ENCODE measurements at places on chromosomes 2 and 18.

GRCh38 chr2:184215745-184216144 is 382.6 kb upstream of the ZNF804A start:
- no peak for DNase-seq

DNA sequence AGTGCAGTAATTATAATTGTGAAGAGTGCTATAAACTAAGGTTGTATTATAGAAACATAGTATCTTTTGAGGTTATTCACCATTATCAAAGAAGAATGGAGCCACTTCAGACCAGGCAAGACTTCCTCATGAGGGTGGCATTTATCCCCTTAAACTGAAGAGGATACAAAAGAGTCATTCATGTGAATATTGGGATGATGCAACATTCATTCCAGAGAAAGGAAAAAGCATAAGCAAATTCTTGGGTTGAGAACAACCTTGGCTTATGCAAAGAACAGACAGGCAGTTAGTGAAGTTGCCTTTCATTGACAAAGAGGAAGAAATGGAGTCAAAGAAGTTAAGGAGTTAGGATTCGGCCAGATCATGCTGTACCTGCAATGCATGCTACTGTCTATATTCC is 682.5 kb downstream of the MBD2 start:
- DNase-seq = no peak

DNA sequence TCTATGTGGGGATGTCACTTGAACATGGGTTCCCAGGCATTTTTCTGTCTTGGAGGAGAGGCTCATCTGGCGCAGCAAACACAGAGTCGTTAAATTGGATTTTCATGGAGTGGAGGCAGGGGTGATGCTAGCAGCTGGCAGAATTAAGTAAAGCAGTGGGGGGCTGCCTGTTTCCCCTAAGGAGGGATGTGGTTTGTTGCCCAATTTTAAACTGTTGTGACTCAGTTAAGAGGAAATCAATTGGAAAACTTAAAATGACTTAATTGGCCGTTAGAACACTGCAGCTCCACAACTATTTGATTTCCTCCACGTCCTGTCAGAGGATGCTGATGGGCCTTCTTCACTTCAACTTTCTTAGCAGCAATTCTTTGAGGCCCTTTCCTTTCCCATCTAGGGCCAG is 354.1 kb upstream of the ATP5MC3 start:
- DNase-seq = no peak

DNA sequence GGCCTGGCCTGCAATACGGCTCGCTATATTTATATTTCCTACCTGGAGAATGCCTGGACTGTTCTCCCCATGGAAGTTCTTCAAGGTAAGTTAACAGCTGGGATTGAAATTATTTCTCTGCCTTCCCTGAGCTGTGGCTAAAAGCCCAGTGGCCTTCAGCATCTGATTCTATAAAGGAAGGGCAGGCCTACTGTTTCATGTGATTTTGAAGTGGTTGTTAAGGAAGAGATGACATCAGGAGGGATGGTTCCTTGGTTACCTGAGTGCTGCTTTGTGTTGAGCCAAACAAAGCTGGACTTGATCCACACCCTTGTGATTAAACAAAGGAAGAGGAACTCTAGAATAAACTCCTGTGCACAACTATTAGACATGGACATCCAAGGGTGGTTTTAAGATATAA is 61.6 kb downstream of the MFSD6 start:
- no peak for DNase-seq

GRCh38 chr2:42879121-42879705 is 86.8 kb upstream of the HAAO start:
- no peak for DNase-seq

DNA sequence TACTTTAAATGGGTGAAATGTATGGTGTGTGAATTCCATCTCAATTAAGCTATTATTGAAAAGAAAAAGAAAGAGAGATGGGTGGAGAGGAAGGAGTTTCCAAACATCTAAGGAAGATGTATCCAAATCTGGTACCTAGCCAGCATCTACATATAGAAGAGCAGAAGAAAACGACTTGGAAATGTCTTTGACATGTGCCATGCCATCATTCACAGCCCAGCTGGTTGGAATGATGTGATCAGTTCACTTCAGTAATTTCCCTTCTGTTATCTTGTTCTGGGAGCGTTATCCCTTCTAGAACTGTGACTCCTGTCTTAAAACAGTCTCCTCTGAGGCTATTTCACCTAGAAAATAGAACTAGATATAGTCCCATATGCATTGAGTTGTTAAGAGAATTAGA is 312.8 kb upstream of the GYPC start:
- no peak for DNase-seq

DNA sequence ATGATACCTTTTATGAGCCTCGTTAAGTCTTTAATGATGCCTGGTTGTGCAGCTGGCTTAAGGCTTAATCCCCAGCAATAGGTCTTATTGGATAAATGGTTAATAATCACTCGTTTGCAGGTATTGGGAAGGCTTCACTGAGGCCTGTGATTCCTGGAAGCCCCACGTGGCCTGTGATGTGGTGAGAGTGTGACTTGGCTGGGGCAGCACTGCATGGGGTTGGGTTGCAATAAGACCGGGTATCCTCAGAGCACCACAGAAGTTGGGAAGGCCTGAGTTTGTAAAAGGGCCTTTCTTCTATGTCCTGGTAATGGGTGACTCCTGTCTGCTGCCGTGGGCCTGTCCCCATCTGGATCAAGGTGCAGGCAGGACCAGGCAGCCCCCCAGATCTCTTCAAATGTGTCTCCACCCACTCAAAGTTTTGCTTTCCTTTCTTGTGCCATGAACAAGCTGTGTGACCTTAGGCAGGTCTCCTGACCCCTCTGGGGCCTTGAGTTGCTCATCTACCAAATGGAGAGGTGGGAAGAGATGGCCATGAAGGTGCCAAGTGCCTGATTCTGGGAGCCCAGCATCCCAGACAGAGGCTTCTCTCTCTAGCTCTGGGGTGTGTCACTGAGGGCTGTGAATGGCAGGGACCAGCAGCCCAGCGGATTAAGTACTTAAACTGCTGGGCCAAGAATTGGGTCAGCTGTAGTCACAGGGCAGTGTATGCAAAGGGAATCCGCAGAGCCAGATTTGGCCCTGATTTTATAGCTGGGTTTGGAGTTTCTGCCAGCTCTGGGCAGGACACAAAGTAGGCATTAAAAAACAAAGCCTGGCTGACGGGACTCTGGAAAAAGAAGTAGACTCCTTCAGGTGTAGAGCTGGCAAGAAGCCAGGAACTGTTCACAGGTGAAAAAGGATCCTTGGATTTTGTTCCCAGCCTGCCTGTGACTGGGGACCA is 24.4 kb downstream of the LBH start:
- no peak for DNase-seq

DNA sequence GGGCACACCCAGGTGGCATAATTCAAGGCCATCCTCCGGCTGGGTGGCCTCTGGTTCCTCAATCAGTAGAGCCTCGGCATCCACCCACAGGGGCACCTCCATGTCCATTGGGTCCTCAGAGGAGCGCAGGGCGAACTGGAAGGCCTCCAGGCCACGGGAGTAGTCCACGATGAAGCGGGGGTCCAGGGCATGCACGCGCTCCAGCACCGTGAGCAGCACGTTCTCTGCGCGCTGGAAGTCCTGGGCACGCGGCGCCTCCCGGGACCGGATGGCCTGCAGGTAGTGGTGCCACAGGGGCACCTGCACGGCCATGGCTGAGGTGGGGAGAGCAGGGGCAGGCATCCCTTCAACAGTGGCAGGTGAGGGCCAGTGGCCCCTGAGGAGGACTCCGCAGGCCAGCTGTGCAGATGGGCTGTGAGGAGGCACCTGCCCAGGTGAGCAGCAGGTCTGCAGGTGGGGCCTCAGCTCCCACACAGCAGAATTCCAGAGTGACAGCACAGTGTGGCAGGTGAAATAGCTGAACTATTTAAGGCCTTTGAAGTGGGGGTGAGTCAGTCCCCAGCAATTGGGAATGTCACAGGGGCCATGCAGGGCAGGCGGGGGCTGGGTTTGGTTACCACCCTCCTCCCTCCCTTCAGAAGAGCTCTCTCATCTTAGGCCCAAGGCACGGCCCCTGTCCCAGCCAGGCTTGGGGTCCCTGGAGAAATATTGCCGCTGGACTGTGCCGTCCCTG is at the start of gene MAB21L4:
MAB21L4 (minus strand) TSS at position 501 of the 733 bp plus-strand sequence; CDS start at position 342, 159 bp downstream.
- DNase-seq = no peak

- no peak for DNase-seq
Measured at GRCh38 chr18:77948567-77948966, 698.9 kb downstream of the GALR1 start.

- DNase-seq = no peak
Measured at GRCh38 chr18:58025205-58025604, 18.8 kb upstream of the NEDD4L start.

GRCh38 chr2:64165706-64166105 is 21.5 kb upstream of the PELI1 start:
- DNase-seq = no peak

DNA sequence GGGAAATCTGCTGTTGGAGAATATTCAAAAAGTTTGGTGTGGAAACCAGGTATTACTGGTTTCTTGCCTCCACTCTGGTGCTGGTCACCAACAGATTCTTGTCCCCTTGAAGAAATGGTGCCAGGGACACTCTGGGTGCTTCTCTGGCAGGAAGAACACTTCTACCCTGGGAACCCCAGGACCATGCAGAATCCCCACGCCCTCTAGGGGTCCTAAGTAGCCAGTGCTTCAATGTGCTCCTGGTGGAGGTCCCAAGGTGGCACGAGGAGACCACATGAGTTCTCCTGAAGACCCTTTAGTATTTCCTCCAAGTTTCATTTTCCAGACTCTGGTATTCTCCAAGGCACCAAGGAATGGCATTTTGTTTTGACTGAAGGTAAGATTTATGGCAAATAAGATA is 380.6 kb downstream of the TSN start:
- DNase-seq = no peak

DNA sequence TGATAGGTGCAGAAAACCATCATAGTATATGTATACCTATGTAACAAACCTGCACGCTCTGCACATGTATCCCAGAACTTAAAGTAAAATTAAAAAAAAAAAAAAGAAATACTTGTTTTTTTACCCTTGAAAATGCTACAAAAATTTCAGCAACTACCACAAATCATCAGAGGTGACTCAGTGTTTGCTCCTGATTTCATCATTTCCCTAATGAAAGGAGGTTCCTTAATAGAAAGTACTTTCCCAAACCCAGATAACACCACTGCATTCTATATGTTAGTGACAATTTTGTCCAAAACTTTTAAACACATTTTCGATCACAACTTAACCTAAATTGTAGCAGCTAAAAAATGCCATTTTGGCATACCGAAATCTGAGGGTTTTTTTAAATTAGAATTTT is 163.3 kb downstream of the SLC39A10 start:
- no peak for DNase-seq

All from stimulated activated CD8-positive, alpha-beta memory T cell treated with anti-CD3 and anti-CD28 coated beads, Interleukin-2, amount 100 ng/mL, for 1 hour (primary cell).